ENCODE measurements at places on chromosomes 2 and 18.

- peak; percentile 93 for DNase-seq
These were observed 2.9 kb upstream of the ID2 start for GRCh38 chr2:8678731-8679566.

GRCh38 chr2:196360650-196361049 lies 189.3 kb upstream of the STK17B start:
- DNase-seq, result no peak

DNA sequence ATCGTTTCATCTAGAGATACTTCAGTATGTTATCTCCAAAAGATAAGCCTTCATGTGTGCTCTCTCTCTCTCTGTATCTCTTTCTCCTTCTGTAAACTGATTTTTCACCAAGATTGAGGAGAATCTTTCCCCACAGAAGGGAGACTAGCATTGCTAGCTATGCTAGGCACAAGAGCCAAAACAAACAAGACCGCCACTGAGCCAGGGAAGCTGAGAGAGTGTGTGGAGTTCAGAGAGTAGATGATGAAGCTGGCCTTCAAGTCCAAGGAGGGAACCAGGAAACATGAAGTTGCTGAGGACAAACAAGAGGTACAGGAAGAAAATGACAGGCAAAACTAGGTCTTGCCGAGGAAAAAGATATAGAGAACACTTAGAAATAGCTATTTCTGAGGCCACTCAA lies 23.4 kb downstream of the DAPL1 start:
- no peak for DNase-seq

- DNase-seq, result no peak
These were observed 197.0 kb downstream of the NCKAP5 start for GRCh38 chr2:133371286-133371685.

GRCh38 chr2:70233926-70234325 lies 14.5 kb downstream of the TIA1 start:
- peak; percentile 22 for DNase-seq

DNA sequence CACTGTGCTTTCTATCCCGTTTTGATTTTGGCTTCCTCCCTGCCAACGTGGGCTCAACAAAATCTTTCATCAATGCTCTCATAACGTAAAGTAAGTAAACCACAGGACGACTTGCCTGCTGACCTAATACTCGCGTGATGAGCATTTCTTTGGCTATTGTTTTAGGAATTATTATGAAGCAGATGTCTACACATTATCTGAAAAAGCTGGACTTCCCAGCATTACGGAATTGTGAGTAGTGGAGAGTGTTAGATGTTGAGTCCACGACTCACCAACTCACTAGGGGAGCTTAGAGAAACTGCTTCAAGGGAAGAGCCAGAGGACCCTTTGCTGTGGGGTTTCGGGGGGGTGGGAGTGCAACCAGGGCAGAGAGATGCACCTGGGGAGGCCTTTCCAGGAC lies 21.9 kb downstream of the HJURP start:
- DNase-seq, result no peak

GRCh38 chr2:111692311-111692710 lies 191.7 kb downstream of the ANAPC1 start:
- no peak for DNase-seq

All from SK-N-SH (cell line).